ENCODE measurements at places on chromosomes 4 and X. TPM values are rescaled to one million over a fixed set of nuclear protein-coding genes. Genes with fewer than 3 reads are reported as not detected.

DNA sequence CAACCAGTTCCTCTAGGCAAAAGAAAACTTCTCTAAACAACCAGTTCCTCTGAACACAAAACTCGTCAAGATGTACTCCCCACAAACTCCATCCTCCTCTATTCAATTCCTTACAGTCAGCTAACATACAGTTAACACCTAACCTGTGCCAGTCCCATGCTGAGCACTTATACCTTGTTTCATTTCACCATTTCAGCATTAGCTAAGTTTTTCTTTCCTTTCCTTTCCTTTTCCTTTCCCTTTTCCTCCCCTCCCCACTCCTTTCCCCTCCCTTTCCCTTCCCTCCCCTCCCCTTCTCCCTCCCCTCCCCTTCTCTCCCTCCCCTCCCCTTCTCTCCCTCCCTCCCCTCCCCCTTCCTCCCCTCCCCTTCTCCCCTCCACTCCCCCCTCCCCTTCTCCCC lies 13.1 kb downstream of the HERC6 start:
- no peak overlapping the region for H3K4me3 ChIP-seq
- no peaks in the 10 kb centered on the region for H3K36me3 ChIP-seq
- DNase-seq: no peak
- no peak overlapping the region for H3K27ac ChIP-seq

Gene ITIH6
- not detected for total RNA-seq

DNA sequence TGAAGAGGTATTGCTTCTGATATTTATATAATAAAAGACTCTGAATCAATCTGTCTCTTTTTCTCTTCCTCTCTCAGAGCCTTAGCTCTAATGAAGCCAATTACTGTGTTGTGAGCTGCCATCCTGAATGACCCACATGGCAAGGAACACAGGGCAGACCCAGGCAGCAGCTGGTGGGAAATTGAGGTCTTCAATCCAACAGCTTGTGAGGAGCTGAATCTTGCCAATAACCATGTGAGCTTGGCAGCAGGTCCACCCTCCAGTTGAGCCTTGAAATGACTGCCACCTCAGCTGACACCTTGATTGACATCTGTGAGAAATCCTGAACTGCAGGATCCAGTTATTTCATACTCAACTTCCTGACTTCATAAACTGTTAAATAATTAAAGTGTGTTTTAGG lies 149.4 kb downstream of the NDST4 start:
- H3K4me3 ChIP-seq: no peak overlapping the region
- no peaks in the 10 kb centered on the region for H3K4me1 ChIP-seq
- no peak overlapping the region for H3K27ac ChIP-seq

- no peaks in the 10 kb centered on the region for H3K27me3 ChIP-seq
- no peak for DNase-seq
- no peak overlapping the region for H3K27ac ChIP-seq
- H3K4me3 ChIP-seq: no peak overlapping the region
Measured at GRCh38 chr4:5796976-5797375, 86.0 kb downstream of the EVC start.

Gene RTL3
- not detected for total RNA-seq

Gene DAPP1
- total RNA-seq: not detected

Gene CENPVL2
- not detected for total RNA-seq

- no peak overlapping the region for H3K4me3 ChIP-seq
- H3K36me3 ChIP-seq: no peaks in the 10 kb centered on the region
- H3K27ac ChIP-seq: no peak overlapping the region
- no peaks in the 10 kb centered on the region for H3K4me1 ChIP-seq
- H3K27me3 ChIP-seq: no peaks in the 10 kb centered on the region
Measured at GRCh38 chrX:120365320-120365719, 3.4 kb downstream of the ATP1B4 start.

- DNase-seq: no peak
- no peaks in the 10 kb centered on the region for H3K4me1 ChIP-seq
- H3K4me3 ChIP-seq: no peak overlapping the region
- H3K27ac ChIP-seq: no peak overlapping the region
- no peaks in the 10 kb centered on the region for H3K27me3 ChIP-seq
Measured at GRCh38 chr4:57195622-57196021, 85.4 kb upstream of the IGFBP7 start.

GRCh38 chr4:171834640-171835039 lies 21.4 kb downstream of the GALNTL6 start:
- H3K36me3 ChIP-seq: no peaks in the 10 kb centered on the region
- DNase-seq: no peak
- no peak overlapping the region for H3K4me3 ChIP-seq

Gene GAGE12H
- not detected for total RNA-seq

Gene SERTM2
- total RNA-seq: not detected

DNA sequence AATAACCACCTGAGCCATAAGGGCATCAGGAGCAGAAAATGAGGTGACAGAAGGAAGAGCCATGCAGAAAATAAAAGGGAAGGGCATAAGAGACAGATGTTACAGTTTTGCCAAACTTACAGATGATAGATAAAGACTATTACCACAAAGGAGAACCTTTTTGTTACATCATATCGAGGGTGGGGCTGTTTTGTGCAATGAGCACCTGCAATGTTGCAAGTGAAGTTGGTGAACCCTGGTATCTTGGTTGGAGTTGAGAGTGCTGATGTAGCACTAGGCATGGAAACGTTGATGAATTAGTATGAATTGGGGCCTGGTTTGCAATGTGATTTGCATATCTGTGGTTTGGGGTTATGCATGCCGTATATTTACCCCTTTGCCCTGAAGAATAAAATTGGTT lies 119.8 kb upstream of the TEX13D start:
- no peaks in the 10 kb centered on the region for H3K27me3 ChIP-seq
- no peak overlapping the region for H3K27ac ChIP-seq
- H3K36me3 ChIP-seq: no peaks in the 10 kb centered on the region
- no peak for DNase-seq
- peaks cover 12% of the 10 kb centered on the region for H3K4me1 ChIP-seq

GRCh38 chrX:14076639-14077038 lies 46.9 kb upstream of the GEMIN8 start:
- no peak overlapping the region for H3K4me3 ChIP-seq
- no peak overlapping the region for H3K27ac ChIP-seq
- no peaks in the 10 kb centered on the region for H3K27me3 ChIP-seq
- H3K4me1 ChIP-seq: peaks cover 16% of the 10 kb centered on the region

- H3K4me3 ChIP-seq: no peak overlapping the region
- H3K36me3 ChIP-seq: no peaks in the 10 kb centered on the region
- peaks cover 5% of the 10 kb centered on the region for H3K27me3 ChIP-seq
- H3K4me1 ChIP-seq: no peaks in the 10 kb centered on the region
- no peak overlapping the region for H3K27ac ChIP-seq
Measured at GRCh38 chr4:5982156-5982973, 35.9 kb downstream of the C4orf50 start.

Gene IRF2
- total RNA-seq: 15.5 TPM

Gene NUDT9
- 10.4 TPM for total RNA-seq

- no peak overlapping the region for H3K4me3 ChIP-seq
- no peak for DNase-seq
- H3K36me3 ChIP-seq: 0 out of 2 replicates have a peak, but pooled peaks cover 5% of the 10 kb centered on the region
- H3K27me3 ChIP-seq: no peaks in the 10 kb centered on the region
- H3K4me1 ChIP-seq: 0 out of 2 replicates have a peak, but pooled peaks cover 5% of the 10 kb centered on the region
Measured at GRCh38 chr4:139027776-139028175, 12.2 kb downstream of the NOCT start.

DNA sequence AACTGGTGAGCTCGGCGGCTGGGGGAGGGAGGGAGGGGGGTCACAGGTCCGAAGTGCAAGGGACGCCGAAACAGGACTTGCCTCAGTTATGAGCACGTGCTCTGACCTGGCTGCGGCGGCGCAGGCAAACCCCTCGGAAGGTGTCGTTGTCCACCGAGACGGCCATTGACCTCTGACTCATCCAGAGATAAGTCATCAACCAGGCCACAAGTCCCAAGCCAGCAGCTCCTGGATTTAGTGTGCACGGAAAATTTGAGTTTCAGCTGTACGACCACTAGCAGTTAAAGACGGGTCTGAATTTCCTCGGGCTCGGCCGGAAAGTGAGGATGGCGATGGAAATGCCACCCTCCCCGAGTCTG lies 674 bp downstream of the SH3D19 start:
- no peaks in the 10 kb centered on the region for H3K36me3 ChIP-seq
- peaks cover 65% of the 10 kb centered on the region for H3K4me1 ChIP-seq
- H3K4me3 ChIP-seq: peak overlapping the region; percentile 83
- no peak for DNase-seq
- H3K27ac ChIP-seq: peak overlapping the region; percentile 100

Gene BEND2
- not detected for total RNA-seq

DNA sequence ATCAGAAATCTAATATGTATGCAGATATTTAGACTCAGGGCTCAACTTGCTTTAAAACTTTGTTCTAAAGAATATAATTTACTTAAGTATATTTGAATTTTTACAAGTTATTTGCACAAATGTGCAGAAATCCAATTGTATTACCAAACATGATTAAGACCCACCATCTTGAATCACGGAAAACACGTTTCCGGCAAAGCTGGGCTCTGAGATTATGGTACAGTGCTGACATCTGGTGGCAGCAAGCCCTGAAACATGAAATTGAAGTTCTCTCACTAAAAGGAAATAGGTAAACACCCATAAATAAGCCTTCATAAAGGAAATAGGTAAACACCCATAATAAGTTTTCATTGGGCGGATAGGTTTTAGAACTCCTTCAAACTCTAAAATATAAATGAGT lies 98.3 kb upstream of the MAOA start:
- peak; percentile 31 for DNase-seq
- no peaks in the 10 kb centered on the region for H3K36me3 ChIP-seq
- no peaks in the 10 kb centered on the region for H3K27me3 ChIP-seq
- H3K27ac ChIP-seq: no peak overlapping the region
- no peak overlapping the region for H3K4me3 ChIP-seq

- H3K4me1 ChIP-seq: no peaks in the 10 kb centered on the region
- H3K27me3 ChIP-seq: no peaks in the 10 kb centered on the region
- no peaks in the 10 kb centered on the region for H3K36me3 ChIP-seq
- no peak overlapping the region for H3K27ac ChIP-seq
- no peak overlapping the region for H3K4me3 ChIP-seq
- DNase-seq: no peak
Measured at GRCh38 chr4:56764775-56765174, 56.7 kb downstream of the SPINK2 start.

DNA sequence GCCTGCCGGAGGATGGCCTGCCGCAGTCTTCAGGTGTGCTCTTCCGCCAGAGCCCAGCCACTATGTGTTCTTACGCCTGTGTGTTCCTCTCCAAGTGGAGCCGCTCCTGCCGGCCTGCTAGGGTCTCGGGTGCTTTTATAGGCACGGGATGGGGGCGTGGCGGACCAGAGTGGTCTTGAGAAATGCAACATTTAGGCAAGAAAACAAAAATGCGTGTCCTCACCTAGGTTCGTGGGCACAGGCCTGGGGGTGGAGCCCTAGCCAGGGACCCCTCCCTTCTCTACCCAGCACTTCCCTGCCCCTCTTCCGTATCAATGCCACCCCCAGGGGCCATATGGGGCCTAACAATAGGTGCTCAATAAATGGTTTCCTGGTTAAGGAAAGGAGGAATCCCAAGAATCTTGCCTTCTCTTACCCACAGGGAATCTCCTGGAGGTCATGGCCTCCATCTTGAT lies 34.4 kb upstream of the LRBA start:
- H3K36me3 ChIP-seq: no peaks in the 10 kb centered on the region
- no peak for DNase-seq
- peaks cover 8% of the 10 kb centered on the region for H3K4me1 ChIP-seq
- no peak overlapping the region for H3K4me3 ChIP-seq
- H3K27me3 ChIP-seq: no peaks in the 10 kb centered on the region
- H3K27ac ChIP-seq: no peak overlapping the region

DNA sequence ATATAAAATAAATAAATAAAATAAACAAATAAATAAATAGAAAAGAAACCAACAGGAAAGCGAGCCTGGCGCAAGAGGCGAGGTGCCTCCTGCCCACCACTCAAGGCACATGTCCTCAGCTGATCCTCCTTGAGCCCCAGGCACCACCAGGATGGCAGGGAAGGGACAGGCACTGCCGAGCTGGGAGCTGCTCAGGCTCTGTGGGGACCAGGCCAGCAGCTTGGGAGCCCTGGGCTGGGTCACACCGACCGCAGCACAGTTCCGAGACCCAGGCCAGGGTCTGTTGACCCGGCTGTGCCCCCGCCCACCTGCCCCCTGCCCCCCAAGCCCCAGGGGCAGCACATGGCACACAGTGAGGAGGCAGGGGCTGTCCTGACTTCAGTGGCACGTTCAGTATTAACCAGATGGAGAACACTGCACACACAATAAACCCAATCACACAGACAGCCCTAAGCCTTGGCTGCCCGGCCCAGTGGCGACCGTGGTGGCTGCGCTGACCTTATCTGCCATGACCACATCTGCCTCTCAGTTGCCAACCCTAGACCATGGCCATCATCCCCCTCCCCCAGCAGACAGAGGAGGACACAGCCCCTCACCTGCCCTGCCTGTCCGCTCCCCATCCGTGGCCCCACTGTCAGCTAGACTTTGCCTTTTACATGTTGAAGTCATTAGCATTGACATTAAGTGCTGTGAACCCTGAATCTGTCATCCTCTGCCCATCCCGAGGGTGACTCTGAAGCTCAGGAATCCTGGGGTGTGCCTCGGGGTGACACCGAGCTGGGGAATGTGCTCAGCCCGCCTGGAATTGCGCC lies 2.9 kb upstream of the TREX2 start:
- H3K4me3 ChIP-seq: no peak overlapping the region
- no peaks in the 10 kb centered on the region for H3K4me1 ChIP-seq
- no peaks in the 10 kb centered on the region for H3K27me3 ChIP-seq
- DNase-seq: no peak
- no peak overlapping the region for H3K27ac ChIP-seq
- no peaks in the 10 kb centered on the region for H3K36me3 ChIP-seq

DNA sequence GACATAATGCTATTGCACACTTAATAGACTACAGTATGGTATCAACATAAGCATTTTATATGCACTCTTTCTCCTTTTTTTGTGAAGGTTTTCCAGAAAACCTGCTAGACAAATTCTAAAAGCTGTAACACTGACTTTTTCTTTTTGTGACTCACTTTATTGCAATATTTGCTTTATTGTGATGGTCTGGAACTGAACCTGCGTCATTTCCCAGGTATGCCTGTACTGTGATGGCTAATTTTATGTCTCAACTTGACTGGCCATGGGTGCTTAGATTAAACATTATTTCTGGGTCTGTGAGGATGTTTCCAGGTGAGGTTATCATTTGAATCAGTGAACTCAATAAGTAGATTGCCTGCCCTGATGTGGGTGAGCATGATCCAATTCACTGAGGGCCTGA lies 35.5 kb upstream of the LAMP2 start:
- H3K4me1 ChIP-seq: no peaks in the 10 kb centered on the region
- H3K36me3 ChIP-seq: no peaks in the 10 kb centered on the region
- no peak overlapping the region for H3K4me3 ChIP-seq
- H3K27ac ChIP-seq: no peak overlapping the region
- DNase-seq: no peak
- no peaks in the 10 kb centered on the region for H3K27me3 ChIP-seq

- no peaks in the 10 kb centered on the region for H3K36me3 ChIP-seq
- peak overlapping the region; percentile 44 for H3K4me3 ChIP-seq
- peaks cover 73% of the 10 kb centered on the region for H3K4me1 ChIP-seq
- peak overlapping the region; percentile 98 for H3K27ac ChIP-seq
- DNase-seq: peak; percentile 91
Measured at GRCh38 chrX:115344885-115345614, 55.5 kb downstream of the LUZP4 start.

GRCh38 chrX:153651540-153652079 lies 4.6 kb downstream of the DUSP9 start:
- no peak overlapping the region for H3K27ac ChIP-seq
- H3K4me3 ChIP-seq: no peak overlapping the region
- DNase-seq: peak; percentile 65
- peaks cover 31% of the 10 kb centered on the region for H3K4me1 ChIP-seq

Gene APOOL
- 13.9 TPM for total RNA-seq

Gene NPFFR2
- total RNA-seq: not detected
